Mesothelial cell of epicardium (in vitro differentiated cells): ENCODE measurements at places on chromosomes 2 and 18. TPM values are rescaled to one million over a fixed set of nuclear protein-coding genes. Genes with fewer than 3 reads are reported as not detected.
A peak's percentile ranks its signal among the peaks of the same experiment; 100 is the strongest.

DNA sequence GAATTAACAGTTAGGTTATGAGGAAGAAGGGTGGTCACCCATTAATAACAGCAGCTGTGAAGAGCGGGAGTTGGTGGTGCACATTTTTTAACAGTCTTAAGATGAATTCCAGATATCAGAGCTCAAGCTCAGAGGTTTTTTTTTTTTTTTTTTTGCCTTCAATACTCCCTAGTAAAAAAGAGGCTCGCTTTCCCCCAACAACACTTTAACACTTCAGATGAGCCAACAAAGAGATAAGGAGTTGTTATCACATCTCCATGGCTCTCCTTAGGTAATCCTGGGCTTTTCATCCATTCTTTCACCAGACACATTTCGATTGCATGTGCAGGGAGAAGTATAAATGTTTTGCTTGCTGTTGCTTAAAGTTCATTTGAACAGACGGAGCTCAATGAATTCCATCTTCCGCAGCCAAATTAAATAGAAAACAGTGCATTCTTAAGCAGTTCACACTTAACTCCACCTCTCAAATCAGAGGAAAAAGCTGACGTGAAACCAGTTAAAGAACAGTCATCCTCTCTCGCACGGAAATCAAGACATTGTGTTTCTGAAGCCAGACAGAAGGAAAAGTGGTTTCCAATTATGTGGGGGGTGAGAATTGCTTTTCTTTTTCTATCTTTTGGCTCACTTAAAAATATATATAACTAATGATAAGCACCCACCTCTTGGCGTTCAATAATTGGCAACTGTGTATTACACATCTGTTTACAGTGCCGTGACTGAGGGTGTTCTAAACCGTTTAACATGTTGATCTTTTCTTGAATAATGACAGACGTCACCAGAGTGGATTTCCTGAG is 118.2 kb downstream of the ZNF521 start:
- DNase-seq: no peak

GRCh38 chr2:97812931-97813330 is 99.6 kb downstream of the ZAP70 start:
- DNase-seq: no peak

GRCh38 chr18:59821983-59822382 is 77.8 kb upstream of the PMAIP1 start:
- no peak for DNase-seq

DNA sequence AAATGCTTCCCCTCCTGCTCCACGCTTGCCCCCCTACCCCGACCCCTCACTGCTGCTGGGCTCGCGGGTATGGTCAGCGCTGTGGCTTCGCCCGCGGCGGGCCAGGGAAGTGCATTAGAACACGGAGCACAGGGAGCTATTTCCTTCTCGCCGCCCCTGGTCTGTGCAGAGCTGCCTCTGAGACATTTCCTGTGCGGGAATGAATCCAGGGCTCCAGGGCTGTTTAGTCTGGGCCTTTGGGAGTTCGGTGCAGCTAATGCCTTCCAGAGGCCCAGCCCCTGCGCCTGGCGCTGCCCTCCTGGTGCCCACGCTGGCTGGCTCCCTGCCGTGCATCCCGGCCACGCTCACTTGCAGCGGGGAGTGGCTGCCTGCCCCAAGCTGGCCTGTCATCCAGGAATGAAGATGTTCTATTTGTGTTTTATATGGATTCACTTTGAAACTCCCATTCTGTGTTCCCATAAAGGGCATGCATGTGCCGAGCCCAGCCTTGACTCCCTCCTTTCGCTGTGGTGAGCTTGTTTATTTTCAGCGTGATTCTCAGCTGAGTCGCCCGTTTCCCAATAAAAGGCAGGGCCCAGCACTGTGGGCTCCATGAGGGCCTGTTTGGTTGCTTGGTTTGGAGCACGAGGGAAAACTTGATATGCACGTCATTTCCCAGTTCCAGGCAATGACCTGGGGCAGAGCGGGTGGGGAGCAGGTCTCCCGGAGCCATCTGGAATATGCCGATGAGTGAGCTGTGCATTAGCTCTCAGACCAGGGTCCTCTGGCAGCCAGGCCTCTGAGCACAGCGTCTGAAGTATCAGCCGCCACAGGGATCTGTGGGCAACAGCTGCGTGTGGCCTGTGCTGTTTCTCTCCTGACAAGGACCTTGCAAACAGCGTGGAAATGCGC is 42.7 kb downstream of the SH3RF3 start:
- DNase-seq: no peak

GRCh38 chr2:173157676-173158293 is 82.1 kb downstream of the MAP3K20 start:
- no peak for DNase-seq

- DNase-seq: no peak
These were observed 8.5 kb downstream of the STEAP3 start for GRCh38 chr2:119231975-119232665.

- no peak for DNase-seq
These were observed 8.3 kb downstream of the TCF4 start for GRCh38 chr18:55579501-55580270.

GRCh38 chr2:170739507-170740046 is 24.4 kb downstream of the SP5 start:
- no peak for DNase-seq

GRCh38 chr2:85807756-85808155 is 54.0 kb downstream of the ATOH8 start:
- peak; percentile 20 for DNase-seq

- no peak for DNase-seq
These were observed 132.7 kb downstream of the ALPK2 start for GRCh38 chr18:58496231-58496630.

- DNase-seq: no peak
These were observed 15.0 kb upstream of the ADI1 start for GRCh38 chr2:3534251-3534814.

- no peak for DNase-seq
These were observed 3.5 kb upstream of the BCL2 start for GRCh38 chr18:63322908-63323634.

The ZNF236 gene
- total RNA-seq: 30.8 to 32.5 TPM (median 30.8 TPM) in 3 replicates

The RAB31 gene
- 20.0 to 21.8 TPM (median 21.8 TPM) in 3 replicates for total RNA-seq

The KIAA2012 gene
- 0.24 to 0.45 TPM (median 0.25 TPM) in 3 replicates for total RNA-seq

The UBR3 gene
- total RNA-seq: 44.9 to 47.7 TPM (median 47.3 TPM) in 3 replicates

The TMEM87B gene
- 19.4 to 22.8 TPM (median 20.0 TPM) in 3 replicates for total RNA-seq

The GNAL gene
- total RNA-seq: 12.0 to 12.6 TPM (median 12.1 TPM) in 3 replicates

The BMP10 gene
- 0.13 TPM in 1 of 3 replicates, not detected in the others for total RNA-seq

The CACNB4 gene
- 3.3 to 4.1 TPM (median 3.5 TPM) in 3 replicates for total RNA-seq
